ENCODE measurements at places on chromosomes 3 and 15.
A peak's percentile ranks its signal among the peaks of the same experiment; 100 is the strongest.

DNA sequence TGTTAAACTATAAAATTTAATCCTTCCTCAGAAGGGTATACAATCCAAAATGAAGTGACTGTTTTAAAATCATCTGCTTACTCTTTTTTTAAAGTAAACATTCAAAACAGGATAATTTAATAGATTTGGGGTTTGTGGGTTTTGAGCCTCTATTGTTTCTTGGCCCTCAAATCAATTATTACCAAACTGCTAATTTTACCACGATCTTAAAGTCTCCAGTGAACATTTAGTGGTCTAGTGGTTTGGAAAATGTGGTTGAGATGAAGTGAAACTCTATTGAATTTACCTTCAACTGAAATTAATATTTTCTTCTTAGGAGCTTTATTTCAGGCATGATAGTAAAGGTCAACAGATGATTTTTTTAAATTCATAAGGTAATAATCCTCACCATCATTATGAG, 11.2 kb upstream of the ATP11B start:
- DNase-seq = no peak

GRCh38 chr15:100034191-100034590, 301.0 kb upstream of the LYSMD4 start:
- no peak for DNase-seq

DNA sequence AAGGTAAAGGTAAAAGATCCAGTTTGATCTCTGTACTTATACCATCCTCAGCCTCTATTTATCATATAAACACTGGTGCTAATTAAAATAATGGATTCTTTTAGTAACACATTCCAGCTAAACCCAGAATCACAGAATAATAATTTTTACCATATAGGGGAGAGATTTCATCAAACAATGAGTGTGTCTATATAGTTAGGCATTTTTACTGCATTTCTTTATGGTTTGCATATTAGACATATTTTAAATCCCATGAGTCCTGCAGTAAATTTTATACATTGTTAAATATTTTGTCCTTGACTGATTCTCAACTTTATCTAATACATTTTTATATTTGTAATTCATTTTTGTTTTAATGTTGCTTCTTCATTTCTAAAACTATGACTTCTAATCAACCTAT, 323.7 kb upstream of the AGTR1 start:
- DNase-seq = no peak

DNA sequence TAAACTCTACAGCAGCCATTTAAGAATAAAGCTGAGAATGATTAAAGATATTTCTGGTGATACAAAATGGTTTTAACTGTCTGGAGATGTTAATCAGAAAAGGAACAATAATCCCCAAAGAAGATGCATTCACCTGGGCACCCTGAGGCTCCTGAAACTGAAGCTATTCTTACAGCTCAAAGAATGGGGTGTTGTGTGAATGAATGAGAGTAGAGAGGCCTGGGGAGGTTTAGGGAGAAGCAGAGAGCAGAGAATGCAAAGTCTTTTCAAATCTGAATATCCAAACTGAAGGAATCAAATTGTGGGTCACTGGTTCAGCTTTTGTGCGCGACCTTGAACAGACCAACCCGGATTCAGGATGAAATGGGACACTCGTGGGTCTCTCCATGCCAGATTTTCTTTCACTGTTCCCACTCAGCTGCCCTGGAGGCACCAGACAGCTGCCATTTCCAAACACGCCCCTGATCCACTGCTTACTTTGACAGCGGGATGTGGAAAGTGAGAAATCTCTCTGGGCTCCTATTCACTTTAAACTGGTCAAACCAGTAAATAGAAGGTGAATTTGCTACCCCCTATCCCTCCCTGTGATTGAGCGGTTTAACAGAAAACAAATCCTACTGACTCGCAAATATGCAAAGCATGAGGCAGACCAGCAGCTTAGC, 485.5 kb upstream of the THBS1 start:
- no peak for DNase-seq

DNA sequence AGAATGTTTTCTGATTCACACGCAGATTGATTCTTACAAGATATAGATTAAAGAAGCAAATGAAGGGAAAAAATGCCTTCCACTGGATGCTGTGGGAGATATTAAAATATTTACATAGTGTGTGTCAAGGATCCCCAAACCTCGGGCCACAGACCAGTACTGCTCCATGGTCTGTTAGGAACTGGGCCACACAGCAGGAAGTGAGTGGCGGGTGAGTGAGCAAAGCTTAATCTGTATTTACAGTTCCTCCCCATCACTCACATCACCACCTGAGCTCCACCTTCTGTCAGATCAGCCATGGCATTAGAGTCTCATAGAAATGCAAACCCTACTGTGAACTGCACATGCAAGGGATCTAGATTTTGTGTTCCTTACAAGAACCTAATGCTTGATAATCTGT, 552.6 kb upstream of the GOLIM4 start:
- DNase-seq = no peak

- no peak for DNase-seq
Measured at GRCh38 chr15:25242957-25243799, 195.6 kb downstream of the UBE3A start.

- DNase-seq = no peak
Measured at GRCh38 chr3:127629467-127630403, 750 bp downstream of the PODXL2 start.

- no peak for DNase-seq
Measured at GRCh38 chr15:63985221-63986184, 60.8 kb downstream of the DAPK2 start.

GRCh38 chr3:50653937-50654595, 20.7 kb upstream of the DOCK3 start:
- no peak for DNase-seq

GRCh38 chr3:154161806-154162205, 40.6 kb downstream of the ARHGEF26 start:
- no peak for DNase-seq

DNA sequence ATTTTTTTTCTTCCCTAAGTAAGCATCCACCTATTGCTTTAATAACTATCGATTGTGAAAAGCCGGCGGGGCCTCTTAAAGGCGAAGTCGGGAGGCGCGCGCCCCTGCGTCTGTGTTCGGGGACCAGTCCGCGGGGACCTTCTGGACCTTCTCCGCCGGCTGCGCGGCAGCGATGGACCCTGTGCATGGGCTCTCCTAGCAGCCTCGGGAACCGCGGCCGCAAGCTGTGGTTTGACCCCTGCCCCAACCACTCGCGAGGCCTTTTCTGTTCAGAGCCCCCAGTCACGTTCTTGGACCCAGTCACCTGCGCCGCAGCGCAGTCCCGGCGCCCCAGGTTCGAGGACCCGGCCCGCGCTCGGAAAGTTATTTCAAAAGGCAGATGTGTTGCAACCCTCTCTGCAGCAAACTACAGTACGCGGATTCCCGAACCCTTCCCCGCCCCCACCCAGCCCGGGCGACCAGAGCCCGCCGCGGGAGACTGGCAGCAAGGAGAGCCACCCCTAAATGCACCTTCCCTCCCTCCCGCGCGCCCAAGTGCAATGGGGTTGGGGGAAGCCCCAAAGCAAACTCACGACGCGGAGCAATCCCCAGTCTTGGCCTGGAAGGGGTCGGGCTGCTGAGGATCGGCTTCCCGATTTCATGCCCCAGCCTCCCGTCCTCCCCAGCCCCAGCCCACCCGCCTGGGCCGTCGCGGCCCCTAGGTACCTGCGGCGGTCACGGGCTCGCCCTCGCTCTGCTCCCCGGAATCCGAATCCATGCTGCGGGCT, 684 bp downstream of the TNFAIP8L3 start:
- no peak for DNase-seq

DNA sequence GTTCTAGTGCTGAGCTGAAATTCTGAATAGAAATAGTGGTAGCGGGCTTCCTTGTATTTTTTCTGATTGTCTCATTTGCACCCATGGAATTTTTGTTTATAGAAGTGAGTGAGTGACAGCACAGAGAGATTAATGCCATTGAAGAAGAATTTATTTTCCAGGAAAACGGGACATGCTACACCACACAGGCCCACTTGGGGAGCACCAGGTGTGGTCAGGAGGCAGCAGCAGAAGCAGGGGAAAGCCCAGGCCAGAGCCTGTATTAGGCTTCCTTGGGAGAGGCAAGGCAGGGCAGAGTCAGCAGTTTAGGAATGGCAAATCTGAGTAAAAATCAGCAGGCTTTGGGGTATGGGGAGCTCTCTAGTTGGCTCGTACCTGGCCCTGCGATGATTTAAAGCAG, 88.4 kb upstream of the ATP11B start:
- DNase-seq = no peak

DNA sequence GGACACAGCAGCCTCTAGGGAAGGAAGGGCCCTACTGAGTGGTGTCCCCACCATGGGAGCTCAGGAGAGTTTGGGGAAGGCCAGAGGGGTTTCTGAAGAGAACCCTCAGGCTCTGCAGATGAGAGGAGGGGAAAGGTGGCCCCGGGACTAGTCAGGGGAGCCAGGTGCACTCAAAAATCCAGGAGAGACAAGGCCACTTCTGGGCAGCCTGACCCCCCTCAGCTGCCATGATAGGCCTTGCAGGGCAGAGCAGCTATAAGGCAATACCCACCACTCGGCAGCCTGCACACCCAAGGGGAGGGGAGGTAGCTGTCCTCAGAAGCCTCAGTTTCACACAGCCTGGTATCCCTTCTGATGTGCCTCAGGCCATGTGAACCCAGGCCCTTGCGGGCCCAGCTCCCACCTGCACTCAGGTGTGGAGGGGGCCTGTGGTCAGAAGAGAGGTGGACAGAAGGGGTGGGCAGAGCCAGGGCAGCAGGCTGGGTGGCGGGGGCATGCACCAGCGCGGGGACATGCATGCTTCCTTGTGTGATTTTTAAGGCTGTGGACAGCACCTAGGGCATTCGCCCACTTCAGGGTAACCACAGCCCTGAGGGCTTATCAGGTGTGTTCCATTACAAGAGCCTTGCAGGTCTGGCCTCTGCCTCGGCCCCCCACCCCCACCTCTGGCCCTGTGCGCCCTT, 34.6 kb downstream of the SRPRB start:
- no peak for DNase-seq

GRCh38 chr3:141289228-141289772, 57.7 kb downstream of the PXYLP1 start:
- DNase-seq = no peak

- DNase-seq = no peak
Measured at GRCh38 chr3:157026091-157026490, 133.9 kb downstream of the CCNL1 start.

DNA sequence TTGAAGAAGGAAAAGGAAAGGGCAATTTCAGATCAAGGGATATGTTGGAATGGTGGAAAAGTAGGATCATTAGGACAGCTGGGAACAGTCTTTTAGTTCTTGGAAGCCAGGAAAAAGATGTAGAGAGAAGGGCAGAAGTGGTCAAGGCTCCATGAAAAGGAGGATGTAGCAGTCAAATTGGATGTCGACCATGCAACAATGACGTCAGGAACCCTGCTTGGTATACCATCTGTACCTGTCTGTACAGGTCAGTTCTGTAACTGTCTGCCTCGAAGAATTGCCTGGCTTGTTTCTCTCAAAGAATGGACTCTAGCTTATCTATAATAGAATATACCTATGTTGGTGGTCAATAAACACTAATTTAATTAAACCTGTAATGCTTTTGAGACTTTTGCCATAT, 157.8 kb upstream of the SGO1 start:
- no peak for DNase-seq

DNA sequence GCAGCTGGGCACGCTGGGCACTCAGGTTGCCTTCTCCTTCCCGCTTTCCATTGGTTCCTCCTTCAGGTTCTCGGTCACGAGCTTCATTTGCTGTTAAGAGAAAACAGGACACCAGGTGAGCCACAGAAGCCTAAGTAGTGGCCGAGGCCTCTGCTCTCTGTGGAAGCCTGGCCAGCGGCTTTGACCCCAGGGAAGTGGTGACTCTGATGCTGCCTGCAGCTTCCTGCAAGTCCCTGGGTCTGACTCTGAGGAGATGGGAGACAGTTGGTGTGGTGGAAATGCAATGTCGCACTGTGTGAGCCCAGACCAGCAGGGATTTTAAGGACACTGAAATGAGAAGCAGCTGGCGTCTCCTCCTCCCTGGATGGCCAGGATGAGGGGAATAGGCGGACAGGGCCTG, 80.5 kb downstream of the SNRK start:
- no peak for DNase-seq

- DNase-seq = peak; percentile 73
Measured at GRCh38 chr3:57094575-57094974, 34.1 kb downstream of the SPATA12 start.

DNA sequence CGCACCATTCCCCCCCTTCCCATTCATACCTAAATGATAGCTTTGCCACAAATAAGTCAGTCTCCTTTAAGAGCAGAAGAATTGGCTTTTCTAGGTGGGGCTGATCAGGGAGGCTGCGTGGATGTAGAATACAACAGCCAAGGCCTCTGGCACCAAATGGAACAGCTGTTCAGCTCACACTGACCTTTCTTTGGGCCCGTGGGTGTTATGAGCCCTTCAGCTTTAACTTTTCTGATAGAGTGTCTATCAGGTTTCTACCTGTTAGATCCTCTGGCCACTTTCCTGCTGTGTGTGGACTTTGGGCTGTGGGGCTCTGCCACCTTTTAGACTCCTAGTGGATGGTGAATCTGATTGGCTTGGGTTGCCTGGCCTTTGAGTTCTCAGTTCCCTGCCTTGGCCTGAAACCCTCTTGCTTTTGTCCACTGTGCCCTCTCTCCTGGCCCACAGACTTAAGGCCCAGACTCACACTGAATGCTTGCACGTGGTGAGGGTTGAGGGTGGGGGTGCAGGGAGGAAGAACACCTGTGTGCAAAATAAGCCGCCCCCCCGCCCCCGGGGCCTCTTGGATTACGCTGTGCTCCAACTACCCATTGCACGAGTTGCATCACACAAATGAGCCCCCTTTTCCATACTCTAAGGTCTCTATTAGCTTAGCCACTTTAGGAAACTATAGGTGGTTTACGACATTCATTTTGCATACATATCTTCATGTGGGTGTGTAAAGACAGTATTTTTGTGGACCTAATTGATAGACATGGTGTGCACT, 1.3 kb upstream of the RFX7 start:
- DNase-seq = no peak

GRCh38 chr3:160562952-160563351, 2.4 kb downstream of the KPNA4 start:
- no peak for DNase-seq

DNA sequence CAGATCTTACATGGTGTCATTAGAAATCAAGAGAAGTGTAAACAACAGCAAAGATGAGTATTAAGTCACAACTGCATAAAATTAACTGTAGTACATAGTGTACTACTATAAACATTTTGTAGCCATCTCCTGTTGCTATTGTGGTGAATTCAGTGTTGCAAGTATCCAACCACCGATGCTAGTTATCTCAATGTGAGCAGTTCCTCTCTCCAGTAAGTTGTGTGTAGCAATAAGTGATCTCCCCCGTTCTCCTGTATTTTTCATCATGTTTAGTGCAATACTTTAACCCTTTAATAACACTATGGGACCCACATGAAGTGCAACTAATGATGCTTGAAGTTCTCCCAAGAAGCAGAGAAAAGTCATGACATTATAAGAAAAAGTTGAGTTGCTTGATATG, 264.7 kb upstream of the KCNH8 start:
- DNase-seq = no peak
